ENCODE measurements at places on chromosomes 3 and 15. TPM values are rescaled to one million over a fixed set of nuclear protein-coding genes. Genes with fewer than 3 reads are reported as not detected.

The ATG7 gene
- total RNA-seq = 41.9 TPM

The EPB42 gene
- total RNA-seq = not detected

The GREM1 gene
- total RNA-seq = not detected

The CPOX gene
- total RNA-seq = 69.9 TPM

The SLC2A2 gene
- total RNA-seq = not detected

Measured in T-helper 2 cell treated with Interferon-gamma antibody and Interleukin-4, amounts not matched to agents 100 ng/mL and 5 ng/mL, for 36 hours (primary cell).